ENCODE measurements at places on chromosomes 3 and 15.

DNA sequence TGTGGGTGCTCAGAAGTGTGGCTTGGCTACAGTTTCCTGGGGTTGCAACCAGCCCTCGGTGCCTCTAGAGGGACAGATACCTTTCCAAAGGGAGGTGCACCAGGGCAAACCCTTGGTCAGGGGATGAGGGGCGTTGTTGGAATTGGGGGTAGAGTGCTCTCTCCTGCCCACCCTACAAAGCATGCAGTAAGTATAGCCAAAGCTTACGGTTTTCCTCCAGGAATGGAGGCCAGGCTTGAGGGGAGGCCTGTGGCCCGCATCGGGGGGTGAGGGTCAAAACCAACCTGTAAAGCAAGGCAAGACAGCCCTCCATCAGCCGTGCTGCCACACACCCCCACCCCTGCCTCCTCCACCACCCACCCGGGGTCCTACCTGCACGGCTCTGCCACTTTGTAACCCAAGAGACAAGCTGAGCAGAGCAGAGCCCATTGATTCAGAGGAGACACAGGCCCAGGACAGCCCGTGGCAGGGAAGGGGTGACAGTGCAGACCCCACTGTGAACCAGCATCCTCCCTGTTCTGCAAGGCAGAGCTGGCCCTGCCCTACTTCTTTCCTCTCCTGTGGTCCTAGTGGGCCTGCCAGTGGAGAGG lies 41.5 kb downstream of the TLE3 start:
- no peak for DNase-seq

DNA sequence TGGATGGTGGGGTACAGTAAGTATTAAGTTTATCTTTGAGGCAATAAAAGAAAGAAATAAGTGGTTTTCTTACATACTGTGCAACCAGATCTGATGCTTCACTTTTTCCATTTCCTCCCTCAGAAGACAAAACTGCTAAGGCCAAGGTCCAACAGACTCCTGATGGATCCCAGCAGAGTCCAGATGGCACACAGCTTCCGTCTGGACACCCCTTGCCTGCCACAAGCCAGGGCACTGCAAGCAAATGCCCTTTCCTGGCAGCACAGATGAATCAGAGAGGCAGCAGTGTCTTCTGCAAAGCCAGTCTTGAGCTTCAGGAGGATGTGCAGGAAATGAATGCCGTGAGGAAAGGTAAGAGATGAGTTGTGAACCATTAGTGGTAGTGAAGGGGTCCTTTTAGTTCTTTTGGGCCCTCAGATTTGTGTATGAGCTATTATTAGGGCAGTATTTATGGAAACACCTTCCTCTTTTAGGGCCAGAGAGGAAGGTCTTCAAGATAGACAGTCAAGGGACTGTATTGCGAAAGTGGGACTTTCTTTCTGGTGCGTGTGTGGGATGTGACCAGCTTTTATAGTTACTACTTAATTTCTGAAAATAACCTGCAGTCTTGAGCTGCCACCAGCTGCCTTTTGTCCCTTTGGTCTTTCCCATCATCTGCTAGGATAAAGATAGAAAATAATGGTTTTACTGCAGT lies 4.6 kb downstream of the ALAS1 start:
- DNase-seq: peak; percentile 44

GRCh38 chr15:51499379-51499976 lies 123.1 kb downstream of the DMXL2 start:
- peak; percentile 52 for DNase-seq

GRCh38 chr3:102206511-102207031 lies 228.2 kb upstream of the ZPLD1 start:
- DNase-seq: no peak

DNA sequence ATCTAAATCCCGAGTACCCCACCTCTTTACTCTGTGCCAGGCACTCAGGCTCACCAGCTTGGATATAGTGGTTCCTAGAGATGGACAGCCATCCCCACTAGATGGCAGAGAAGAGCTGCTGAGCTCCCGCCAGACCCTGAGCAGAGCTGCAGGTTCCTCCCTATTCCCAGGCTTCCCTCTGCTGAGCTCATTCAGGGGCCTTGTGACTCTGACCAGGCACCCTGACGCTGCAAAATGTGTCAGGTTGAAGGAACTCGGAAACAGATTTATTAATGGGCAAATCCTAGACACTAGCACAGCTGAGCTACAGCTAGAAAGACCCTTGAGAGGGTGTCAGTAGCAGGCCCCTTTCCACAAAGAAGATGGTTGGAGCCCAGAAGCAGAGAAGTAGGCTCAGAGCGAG lies 38.2 kb upstream of the RHO start:
- peak; percentile 83 for DNase-seq

DNA sequence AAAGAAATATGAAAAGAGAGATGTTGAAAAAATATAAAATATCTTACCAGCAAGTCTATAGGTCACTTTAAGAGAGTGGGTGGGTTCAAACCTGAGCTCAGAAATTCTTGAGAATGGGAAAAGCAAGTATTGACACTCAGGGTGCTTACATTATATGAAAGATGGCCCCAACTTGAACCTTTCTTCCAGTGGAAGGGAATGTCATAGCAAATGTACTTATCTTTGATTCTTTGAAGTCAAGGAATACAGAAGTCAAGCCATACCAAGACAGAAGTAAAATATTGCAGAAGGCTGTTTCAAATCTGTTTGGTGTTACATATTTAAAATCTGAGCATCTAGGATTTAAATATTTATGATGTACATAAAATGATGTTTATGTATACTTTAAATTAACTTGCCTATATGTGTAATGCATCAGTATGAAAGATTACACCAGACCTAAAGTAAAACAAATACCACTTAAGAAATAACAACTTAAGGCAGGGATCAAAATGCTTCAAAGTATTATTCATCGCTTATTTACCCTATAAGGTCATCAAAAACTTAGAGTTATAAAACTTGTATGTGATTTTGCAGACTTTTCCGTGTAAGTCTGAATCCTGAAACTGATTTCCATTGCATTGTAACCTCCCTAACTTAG lies 8.7 kb downstream of the MME start:
- DNase-seq: no peak

- DNase-seq: peak; percentile 29
These were observed 66.2 kb downstream of the MCTP2 start for GRCh38 chr15:94297558-94297957.

DNA sequence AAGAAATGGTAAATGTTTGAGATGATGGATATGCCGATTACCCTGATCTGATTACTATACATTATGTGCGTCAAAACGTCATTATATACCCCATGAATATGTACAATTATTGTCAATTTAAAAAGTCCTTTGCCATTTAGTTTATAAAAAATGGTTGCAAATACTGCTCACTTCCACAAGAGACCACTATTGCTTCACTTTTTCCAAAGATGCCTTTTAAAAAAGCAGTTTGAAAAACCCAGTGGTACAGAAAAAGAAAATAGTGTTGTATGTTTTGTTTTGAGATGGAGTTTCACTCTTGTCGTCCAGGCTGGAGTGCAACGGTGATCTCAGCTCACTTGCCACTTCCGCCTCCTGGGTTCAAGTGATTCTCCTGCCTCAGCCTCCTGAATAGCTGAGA lies 39.3 kb downstream of the EDEM1 start:
- DNase-seq: peak; percentile 35
